CD4-positive, alpha-beta T cell treated with Interleukin-2 at 100 ng/mL for 4 hours (primary cell): ENCODE measurements at places on chromosomes 7 and 10.
A peak's percentile ranks its signal among the peaks of the same experiment; 100 is the strongest.

GRCh38 chr10:49362596-49363260, 33.2 kb downstream of the DRGX start:
- peak; percentile 1 for DNase-seq

DNA sequence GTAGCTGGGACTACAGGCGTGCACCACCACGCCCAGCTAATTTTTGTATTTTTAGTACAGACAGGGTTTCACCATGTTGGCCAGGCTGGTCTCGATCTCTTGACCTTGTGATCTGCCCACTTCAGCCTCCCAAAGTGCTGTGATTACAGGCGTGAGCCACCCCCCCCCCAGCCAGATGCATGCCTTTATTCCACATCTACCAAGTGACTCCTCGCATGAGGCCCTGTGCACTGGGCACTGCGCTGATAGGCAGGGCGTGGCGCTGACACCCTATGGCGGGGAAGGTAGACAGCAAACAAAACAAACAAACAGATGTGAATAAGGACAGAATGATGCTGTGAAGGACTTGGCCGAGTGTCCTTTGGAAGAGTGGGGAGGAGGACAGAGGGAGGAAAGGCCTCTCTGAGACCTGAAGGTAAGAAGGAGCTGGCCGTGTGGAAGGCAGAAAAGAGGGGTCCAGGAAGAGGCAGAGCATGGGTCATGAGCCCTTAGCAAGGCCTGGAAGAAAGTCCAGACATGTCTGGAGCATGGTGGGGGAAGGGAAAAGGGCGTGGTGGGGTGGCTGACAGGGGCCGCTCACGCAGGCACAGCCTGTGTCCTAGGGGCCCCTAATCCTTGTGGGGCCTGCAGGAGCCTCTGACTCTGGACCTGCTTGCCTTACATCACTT, 47.5 kb upstream of the CACUL1 start:
- DNase-seq: no peak

DNA sequence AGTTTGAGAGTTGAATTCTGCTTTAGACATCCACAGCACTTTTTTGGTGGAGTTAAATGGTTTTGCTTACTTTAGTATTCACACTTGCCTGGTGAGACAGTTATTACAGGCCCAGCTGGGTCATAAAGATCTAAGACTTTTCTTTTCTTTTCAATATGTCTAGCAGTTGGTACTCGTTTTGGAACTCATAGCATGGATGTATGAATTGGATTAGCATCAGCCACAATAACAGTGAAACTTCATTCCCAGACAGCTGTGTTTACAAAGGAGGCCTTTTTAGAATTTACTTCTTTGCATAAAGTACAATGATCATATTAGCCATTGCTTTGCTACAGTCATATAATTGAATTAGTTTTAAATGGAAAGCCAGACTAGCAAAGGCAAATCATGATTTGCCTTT, 168.4 kb upstream of the DKK1 start:
- no peak for DNase-seq

DNA sequence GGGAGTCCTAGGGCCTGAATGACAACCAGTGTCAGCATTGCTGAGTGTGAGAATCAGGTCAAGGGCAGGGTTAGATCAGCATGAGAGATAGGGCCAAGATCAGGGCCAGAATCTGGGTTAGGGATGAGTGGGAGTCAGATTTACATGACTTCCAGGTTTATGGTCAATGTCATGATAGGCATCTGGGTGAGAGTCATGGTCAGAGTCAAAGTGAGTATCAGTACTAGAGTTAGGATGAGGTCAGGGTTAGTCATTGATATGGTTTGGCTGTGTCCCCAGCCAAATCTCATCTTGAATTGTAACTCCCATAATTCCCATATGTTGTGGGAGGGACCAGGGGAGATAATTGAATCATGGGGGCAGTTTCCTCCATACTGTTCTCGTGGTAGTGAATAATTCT, 12.3 kb downstream of the MRPS24 start:
- DNase-seq: no peak

GRCh38 chr7:86006909-86007308, 636.8 kb upstream of the GRM3 start:
- no peak for DNase-seq

DNA sequence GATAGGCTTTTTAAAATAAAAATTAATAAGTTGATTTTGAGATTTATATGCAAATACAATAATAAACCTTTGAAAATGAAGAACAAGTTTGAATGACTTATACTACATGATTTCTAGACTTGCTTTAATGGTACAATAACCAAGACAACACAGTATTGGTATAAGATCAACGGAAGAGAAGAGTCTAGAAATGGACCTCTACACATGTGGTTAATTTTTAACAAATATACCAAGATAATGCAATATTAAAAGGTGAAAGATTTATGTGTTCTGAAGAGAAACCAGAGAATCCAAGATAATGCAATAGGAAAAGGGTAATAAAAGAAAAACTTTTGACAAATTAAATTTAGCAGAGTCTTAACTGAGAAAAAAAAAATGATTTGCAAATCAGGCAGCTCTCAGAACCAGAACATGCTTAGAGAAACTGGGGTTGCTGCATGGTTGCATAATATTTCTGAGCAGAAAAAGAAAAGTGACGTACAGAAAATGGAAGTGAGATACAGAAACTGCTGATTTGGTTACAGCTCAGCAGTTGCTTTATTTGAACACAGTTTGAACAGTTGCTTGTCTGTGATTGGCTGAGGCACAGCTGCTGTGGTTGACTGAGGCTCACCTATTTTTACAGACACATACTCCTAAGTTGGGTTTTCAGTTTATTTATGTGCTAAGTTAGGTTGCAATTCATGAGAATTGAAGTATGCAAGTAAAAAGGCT, 365.9 kb downstream of the CRPPA start:
- no peak for DNase-seq
